ENCODE measurements at places on chromosomes 4 and X. TPM values are rescaled to one million over a fixed set of nuclear protein-coding genes. Genes with fewer than 3 reads are reported as not detected.

GRCh38 chr4:101670897-101671296, 119.6 kb upstream of the BANK1 start:
- no peak for DNase-seq

SPANXN2 gene
- total RNA-seq, result not detected

FAT1 gene
- 2.3 TPM for total RNA-seq

DNA sequence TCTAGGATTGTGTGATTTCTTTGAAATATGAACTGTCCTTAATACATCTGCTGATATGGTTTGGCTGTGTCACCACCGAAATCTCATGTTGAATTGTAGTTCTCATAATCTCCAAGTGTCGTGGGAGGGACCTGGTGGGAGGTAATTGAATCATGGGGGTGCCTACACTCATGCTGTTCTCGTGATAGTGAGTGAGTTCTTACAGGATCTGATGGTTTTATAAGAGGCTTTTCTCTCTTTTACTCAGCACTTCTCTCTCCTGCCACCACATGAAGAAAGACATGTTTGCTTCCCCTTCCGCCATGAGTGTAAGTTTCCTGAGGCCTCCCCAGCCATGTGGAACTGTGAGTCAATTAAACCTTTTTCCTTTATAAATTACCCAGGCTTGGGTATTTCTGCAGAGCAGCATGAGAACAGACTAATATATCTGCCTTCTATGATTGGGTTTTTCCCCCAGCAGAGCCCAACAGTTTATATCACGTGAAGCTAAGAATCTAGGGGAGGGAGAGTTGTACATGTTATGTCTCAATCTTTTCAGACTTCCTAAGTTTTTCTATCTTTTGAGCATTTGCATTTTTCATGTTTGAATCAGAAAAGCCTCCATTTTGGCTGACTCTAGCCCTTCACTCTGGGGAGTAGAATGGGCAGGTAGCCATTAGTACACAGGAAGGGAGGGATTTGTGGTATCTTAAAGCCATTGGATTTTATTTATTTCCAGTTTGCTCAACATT, 58.9 kb downstream of the PLAC1 start:
- DNase-seq, result no peak

DNA sequence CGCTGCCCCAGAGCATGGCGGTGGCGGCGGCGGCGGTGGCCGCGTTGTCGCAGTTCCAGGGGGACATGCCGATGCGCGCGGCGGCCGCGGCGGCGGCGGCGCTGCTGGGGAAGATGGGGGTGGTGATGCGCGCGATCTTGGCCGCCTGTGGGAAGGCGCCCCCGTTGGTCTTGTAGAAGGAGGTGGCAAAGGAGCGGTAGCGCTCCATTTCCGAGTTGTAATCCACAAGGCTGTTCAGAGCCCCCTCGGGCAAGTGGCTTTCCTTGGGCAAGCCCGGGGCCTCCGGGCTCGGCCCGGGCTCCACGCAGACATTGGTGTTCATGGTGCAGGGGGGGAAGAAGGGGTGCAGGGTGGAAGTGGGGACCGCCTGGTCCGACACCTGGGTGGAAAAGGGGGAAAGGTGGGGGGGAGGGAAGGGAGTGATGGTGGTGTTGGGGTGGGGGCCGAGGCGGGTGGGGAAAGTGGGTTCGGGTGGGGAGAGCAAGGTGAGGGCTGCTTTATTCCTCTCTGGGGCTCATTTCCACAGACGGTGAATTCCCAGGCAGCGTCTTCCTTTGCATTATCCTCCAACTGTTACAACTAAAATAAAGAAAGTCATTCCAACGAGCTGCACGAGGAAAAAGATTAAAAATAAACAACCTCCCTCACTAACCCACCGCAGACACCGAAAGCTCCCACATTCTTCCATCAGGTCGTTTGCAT, 3.1 kb downstream of the CXXC4 start:
- no peak for DNase-seq

TGIF2LX gene
- not detected for total RNA-seq

HSD17B13 gene
- under 0.01 TPM for total RNA-seq

GRCh38 chrX:46791927-46792809, 33.2 kb upstream of the SLC9A7 start:
- peak; percentile 87 for DNase-seq

ZNF157 gene
- total RNA-seq, result not detected

DDIT4L gene
- total RNA-seq, result 2.0 TPM

- no peak for DNase-seq
These were observed 358.1 kb upstream of the FTHL17 start for GRCh38 chrX:31429915-31430314.

ETDB gene
- total RNA-seq, result not detected

DNA sequence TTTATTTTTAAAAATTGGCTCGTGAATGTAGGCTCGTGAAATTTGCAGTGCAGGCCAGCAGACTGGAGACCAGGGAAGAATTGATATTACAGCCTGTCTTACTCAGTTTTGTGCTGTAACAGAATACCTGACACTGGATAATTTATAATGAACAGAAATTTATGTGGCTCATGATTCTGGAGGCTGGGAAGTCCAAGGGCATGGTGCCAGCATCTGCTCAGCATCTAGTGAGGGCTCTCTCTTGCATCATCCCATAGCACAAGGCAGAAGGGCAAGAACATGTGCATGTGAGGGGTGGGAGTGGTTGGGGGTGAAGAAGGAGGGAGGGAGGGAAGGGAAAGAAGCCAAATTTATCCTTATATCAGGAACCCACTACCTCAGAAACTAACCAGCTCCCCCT, 13.7 kb upstream of the CLTRN start:
- DNase-seq, result no peak

GRCh38 chr4:23039818-23040217, 347.1 kb downstream of the GBA3 start:
- no peak for DNase-seq

DNA sequence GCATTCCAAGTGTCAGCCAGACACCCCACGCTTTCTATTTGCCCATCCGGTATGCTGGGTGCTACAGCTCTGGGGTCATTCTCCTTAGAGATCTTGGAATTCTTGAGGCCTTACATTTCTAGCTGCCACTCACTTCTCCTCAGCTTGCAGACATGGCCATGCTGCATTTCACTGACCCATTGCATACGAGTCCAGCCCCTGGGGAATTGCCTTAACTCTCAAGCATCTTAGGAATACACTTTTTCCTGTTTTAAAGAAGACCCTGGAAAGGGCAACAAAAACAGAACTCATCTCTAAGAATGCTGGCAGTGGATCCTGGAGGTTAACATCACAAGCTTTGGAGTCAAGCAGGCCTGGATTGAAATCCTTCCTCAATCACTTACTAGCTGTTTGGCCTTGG, 122.0 kb upstream of the LNX1 start:
- DNase-seq, result no peak

GPR143 gene
- 2.3 TPM for total RNA-seq
